ENCODE measurements at places on chromosomes 16 and 17.

DNA sequence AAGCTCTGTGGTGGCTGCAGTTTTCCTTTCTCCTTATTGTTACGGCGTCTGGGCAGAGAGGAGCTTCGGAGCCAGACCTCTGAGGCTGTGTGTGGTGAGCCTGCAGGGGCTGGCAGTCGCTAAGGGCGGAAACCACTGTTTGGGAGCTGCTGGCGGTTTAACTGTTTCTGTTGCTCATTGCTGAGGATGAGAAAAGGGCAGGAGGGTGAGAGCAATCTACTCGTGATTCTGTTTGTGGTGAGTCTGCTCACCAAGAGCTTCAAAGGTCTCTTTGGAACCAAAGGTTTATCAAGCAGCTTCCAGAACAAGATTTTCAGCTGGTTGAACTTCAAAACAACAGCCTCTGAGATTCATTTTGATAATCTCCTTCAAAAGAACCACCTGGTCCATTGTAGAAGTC is 143.9 kb downstream of the ANKFN1 start:
- DNase-seq, result no peak

- DNase-seq, result no peak
These were observed 30.8 kb downstream of the KDM8 start for GRCh38 chr16:27234171-27234570.

DNA sequence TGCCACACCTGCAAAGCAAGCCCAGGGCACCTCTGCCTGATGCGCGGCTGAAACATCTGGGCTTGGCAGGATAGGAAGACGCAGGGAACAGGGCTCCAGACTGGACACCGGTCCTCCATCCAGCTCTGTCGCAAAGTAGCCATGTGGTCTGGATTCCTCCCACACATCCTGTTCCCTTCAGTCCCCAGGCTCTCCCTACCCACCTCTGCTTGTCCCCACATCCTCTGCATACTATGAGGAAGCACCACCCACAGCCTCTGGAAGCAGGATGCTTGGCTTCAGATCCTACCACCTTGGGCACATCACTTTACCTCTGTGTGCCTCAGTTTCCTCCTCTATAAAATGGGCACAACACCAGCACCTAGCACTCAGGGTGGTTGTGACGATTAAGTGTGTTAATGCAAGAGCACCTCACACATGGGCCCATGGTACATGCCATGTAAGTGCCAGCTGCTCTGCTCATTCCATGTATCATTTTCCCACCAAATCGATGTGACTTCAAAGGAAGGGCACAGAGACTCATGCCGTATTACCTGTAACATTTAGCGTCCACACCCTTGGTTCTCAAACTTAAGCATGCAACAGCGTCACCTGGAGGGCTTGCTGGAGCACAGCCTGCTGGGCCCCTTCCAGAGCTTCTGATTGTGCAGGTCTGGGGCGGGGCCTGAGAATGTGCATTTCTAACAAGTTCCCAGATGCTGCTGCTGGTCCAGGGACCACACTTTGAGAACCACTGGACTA is 138.6 kb upstream of the SDK2 start:
- DNase-seq, result no peak

GRCh38 chr17:8438441-8438840 is 2.8 kb downstream of the NDEL1 start:
- DNase-seq, result no peak

DNA sequence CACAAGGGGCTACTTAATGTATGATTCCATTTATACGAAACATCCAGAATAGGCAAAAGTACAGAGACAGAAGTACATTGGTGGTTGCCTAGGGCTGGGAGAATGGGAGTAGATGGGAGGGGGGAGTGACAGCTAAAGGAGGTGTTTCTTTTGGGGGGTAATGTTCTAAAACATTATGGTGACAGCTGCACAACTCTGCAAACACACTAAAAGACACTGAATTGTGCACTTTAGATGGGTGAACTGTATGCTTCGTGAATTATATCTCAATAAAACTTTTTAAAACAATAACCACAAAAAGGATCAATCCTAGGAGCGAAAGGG is 661 bp downstream of the LYRM9 start:
- DNase-seq, result no peak

GRCh38 chr16:2471653-2472487 is 773 bp downstream of the NTN3 start:
- no peak for DNase-seq

- DNase-seq, result no peak
These were observed 75.1 kb downstream of the CYLD start for GRCh38 chr16:50816901-50817555.

DNA sequence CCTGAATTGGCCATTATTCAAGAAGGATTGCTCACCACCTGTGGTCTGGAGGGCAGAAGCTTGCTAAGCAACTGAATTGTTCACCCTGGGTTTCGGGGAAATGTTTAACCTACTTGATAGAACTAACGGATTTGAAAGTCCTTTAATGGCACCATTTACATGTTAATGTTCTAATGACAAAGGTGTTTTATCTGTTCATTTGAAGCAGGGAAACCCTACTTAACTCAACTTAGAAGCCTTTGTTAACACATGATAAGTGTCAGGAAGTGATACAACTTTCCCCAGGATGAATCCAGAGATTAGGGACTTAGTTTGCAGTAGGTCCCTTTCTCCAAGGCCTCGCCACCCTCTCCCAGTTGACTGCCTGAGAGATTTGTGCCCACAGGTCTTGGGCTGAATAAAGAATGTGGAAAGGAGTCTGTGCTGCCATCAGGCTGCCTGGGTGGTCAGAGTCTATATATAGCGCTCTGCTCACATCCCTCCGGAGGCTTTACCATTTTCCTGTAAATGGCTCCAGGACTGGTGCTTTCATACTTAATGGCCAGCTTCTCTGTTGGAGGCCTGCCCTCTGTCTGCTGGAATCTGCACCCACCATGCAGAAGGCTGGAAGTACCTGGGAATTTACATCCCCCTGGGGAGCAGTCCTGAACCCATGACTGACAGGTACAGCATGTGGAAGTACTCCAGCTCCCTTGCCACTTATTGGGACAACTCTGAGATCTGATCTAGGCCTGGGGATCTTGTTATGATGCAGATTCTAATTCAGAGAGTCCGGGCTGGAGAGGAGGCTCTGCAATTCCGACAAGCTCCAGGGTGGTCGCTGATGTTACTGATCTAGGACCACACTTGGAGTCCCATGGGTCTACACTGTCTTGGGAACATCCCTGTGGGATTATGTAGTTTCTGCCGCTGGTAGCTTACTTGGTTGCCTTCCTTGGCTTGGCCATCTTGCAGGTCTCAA is 99.9 kb downstream of the ASIC2 start:
- no peak for DNase-seq

GRCh38 chr16:31876951-31877828 is 3.6 kb downstream of the ZNF267 start:
- DNase-seq, result no peak

Data from stimulated activated CD4-positive, alpha-beta T cell treated with anti-CD3 and anti-CD28 coated beads, Interleukin-4, amount 100 ng/mL, for 4 hours (primary cell).